ENCODE measurements at places on chromosomes 3 and 15. TPM values are rescaled to one million over a fixed set of nuclear protein-coding genes. Genes with fewer than 3 reads are reported as not detected.

FEZF2 gene
- total RNA-seq, result not detected

GPR156 gene
- total RNA-seq, result 0.54 TPM

BSN gene
- total RNA-seq, result 0.16 TPM

EEFSEC gene
- total RNA-seq, result 8.0 TPM

PROK2 gene
- not detected for total RNA-seq

FBXW12 gene
- not detected for total RNA-seq

CCR8 gene
- not detected for total RNA-seq

UQCC5 gene
- 74.1 TPM for total RNA-seq

LAMB2 gene
- total RNA-seq, result 109 TPM

ADGRG7 gene
- not detected for total RNA-seq

FBXO40 gene
- not detected for total RNA-seq

TUSC7 gene
- total RNA-seq, result not detected

PRICKLE2 gene
- total RNA-seq, result 1.9 TPM

GASK1A gene
- not detected for total RNA-seq

P2RY14 gene
- not detected for total RNA-seq

SAMMSON gene
- total RNA-seq, result not detected

CHST2 gene
- total RNA-seq, result 0.69 TPM

SCN11A gene
- total RNA-seq, result not detected

PDZRN3 gene
- total RNA-seq, result not detected

GJD2 gene
- total RNA-seq, result not detected

GOLIM4 gene
- total RNA-seq, result 22.8 TPM

ATP2B2 gene
- 0.02 TPM for total RNA-seq

PAK6 gene
- total RNA-seq, result 0.15 TPM

SEMA7A gene
- total RNA-seq, result 2.3 TPM

CLDN16 gene
- total RNA-seq, result not detected

SH2D7 gene
- not detected for total RNA-seq

GXYLT2 gene
- 1.6 TPM for total RNA-seq

KNG1 gene
- total RNA-seq, result 0.07 TPM

MGLL gene
- 63.3 TPM for total RNA-seq

CFAP91 gene
- total RNA-seq, result 0.40 TPM

FBXL22 gene
- 0.18 TPM for total RNA-seq

BBX gene
- 17.2 TPM for total RNA-seq

PATL2 gene
- total RNA-seq, result 0.24 TPM

MRAS gene
- 10.5 TPM for total RNA-seq

DGKG gene
- 8.6 TPM for total RNA-seq

FMN1 gene
- total RNA-seq, result 0.25 TPM

VPS39 gene
- total RNA-seq, result 13.6 TPM

RTP3 gene
- not detected for total RNA-seq

BDH1 gene
- 3.9 TPM for total RNA-seq

GNAT1 gene
- total RNA-seq, result not detected

MYZAP gene
- total RNA-seq, result 1.2 TPM

CCK gene
- 1.2 TPM for total RNA-seq

SV2B gene
- 0.05 TPM for total RNA-seq

CACNA2D3 gene
- 0.07 TPM for total RNA-seq

GOLGA6L7 gene
- not detected for total RNA-seq

LSM3 gene
- 23.4 TPM for total RNA-seq

CCR2 gene
- not detected for total RNA-seq

AHSG gene
- not detected for total RNA-seq

KCNAB1 gene
- not detected for total RNA-seq

RAB11A gene
- 284 TPM for total RNA-seq

SH3GL3 gene
- total RNA-seq, result 0.67 TPM

TPM1 gene
- 502 TPM for total RNA-seq

CX3CR1 gene
- total RNA-seq, result not detected

FSTL1 gene
- 71.1 TPM for total RNA-seq

LRRC31 gene
- total RNA-seq, result not detected

IMPG2 gene
- not detected for total RNA-seq

CNTN3 gene
- not detected for total RNA-seq

PTPRG gene
- 2.8 TPM for total RNA-seq

CYP1A2 gene
- not detected for total RNA-seq
